ENCODE measurements at places on chromosomes 7 and 10.

DNA sequence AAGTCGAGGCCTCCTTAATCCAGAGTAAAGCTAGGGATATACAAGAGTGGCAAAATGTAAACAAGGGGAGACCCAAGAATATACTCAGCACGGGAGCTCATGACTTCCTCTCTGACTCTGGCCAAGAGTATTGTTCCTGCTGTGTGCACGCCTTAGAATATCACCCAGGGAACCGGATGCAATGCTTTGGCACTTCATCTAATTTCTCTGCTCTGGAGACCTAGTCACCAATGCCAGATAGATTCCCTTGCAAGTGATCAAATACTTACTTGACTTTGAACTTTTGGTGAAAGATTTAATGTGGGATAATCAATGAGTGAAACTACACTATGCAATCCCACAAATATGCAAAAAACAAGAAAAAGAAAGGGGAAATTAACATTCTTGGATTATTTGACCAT, 695.5 kb downstream of the INHBA start:
- DNase-seq = no peak

DNA sequence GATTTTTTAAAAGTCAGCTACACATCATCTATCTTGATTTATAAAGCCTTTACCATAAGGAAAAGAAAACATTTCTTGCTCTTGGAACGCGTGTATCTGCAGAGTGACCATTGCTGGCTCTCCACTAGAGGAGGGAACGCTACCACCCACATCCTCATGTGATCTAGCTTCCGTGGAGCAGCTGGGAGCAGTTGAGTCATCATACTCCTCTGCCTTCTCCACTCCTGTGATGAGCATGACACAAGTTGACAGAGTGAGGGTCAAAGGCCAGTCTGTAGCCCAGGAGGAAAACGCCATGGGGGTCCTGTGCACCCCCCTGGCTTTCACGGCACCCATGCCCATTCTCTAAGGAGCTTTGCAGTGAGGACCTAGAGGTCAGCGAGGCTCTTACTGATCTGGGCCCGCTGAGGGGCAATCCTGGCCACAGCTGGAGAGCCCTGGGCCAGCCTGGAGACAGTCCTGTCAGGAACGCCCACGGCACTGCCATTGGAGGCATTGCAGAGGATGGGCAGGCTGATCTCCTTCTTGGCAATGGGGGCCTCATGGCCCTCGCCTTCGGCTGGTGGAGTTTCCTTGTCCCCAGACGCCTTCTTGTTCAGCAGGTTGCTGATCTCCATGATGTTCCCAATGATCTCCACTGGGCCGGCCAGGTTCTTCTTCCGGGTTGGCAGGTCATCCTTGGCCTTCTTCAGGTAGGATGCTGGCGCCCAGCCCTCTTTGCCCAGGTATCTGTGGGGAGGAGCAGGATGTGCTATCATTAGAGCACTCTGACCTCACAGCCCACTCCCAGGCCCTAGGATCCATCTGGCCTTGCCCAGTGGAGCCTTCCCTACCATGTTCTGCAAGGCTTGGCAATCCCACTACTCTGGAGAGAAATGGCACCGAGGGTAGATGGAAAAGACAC, 119.2 kb downstream of the NEURL1 start:
- DNase-seq = no peak

DNA sequence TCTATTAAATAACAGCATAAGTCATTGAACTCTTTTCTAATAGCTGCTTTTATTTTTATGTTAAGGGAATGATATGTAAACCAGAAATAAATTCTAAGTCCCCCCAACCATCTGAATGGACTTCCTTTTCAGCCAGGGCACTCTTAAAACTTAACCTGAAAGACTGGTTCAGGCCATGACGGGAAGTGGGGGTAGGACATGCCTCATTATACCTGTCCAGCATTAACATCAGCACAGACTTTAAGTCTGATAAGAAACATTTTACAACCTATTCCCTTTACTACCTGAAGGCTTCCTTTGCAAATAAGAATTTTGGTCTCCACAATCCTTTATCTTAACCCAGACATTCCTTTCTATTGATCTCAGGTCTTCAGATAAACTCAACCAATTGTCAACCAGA, 56.0 kb upstream of the CYP2C18 start:
- no peak for DNase-seq

DNA sequence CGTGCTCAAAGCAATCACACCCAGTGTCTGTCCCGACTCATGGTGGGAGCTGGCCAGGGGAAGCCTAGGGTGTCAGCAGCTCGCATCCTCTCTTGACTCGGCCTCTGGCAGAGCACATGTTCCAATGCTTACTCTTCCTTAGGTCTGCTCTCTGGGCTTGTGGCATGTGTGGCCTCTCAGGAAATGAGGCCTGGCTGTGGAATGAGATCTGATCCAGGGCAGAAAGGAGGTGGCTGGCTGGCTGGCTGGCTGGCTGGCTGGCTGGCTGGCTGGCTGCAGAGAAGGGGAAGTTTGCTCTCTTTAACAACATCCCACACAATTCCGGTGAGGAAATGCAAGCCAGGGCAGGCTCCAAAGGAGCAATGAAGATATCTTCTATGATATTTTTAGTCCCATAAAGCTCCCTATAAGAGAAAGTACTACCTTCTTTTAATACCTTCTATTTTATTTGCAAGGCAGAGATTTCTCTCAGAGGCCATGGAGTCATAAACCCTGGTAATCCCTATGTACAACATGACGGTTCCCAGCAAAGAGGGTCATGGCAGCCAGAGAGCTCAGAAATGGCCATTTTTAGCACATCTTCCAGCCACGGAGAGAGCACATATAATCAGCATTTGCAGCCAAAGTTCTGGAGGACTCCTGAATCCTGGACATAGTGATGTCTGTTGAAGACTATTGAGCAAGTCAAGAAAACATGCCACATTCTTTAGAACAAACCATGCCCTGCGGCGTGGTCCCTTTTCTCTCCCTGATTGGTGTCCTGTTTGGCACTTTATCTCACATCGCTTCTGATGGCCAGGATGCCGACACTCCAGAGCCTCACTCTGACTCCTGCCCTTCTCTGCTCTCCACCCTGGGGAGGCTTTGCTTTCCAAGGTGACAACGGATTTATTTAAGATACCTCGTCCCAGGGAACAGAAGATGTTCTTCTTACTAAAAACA, 153.7 kb downstream of the FANK1 start:
- no peak for DNase-seq

GRCh38 chr7:121330053-121330833, 1.4 kb downstream of the WNT16 start:
- no peak for DNase-seq

GRCh38 chr10:44132361-44133289, 252.3 kb downstream of the CXCL12 start:
- peak; percentile 66 for DNase-seq

- no peak for DNase-seq
These were observed 90.6 kb downstream of the ARHGAP12 start for GRCh38 chr10:31838065-31838464.

DNA sequence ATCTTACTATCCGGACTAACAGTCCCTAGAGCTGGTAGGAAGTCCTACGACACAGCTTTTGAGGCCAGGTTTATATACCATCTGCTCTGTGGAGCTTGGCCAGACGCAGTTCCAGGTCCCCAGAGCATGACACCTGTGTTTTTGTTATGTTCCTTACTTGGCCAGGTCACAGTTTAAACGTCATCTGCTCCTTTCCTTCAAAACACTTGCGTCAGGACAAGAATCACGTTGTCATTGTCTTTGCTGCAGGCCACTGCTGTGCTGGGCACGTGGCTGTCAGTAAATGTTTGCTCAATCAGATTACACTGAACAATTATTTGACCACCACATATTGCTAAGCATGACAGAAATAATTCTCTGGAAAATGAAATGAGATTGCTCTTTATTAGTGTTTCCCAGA, 23.9 kb downstream of the SLC18A2 start:
- DNase-seq = no peak

GRCh38 chr10:42878134-42878820, 95.7 kb downstream of the BMS1 start:
- no peak for DNase-seq

DNA sequence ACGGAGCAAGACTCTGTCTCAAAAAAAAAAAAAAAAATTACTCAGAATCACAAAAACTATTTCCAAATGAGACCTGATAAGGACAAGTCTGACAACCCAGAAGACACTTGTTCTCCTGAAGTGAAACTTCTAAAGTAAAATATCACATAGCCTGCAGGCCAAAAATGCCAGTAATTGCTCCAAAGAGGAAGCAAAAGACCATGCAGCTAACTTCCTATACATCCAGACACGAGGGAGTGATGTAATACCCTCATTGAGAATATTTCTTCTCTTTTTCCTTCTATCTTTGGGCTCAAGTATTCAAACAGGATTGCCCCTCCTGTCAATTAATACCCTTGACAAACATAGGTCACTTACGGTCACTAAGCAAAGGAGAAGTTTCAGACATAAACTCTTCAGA, 31.2 kb downstream of the ARMH3 start:
- no peak for DNase-seq

DNA sequence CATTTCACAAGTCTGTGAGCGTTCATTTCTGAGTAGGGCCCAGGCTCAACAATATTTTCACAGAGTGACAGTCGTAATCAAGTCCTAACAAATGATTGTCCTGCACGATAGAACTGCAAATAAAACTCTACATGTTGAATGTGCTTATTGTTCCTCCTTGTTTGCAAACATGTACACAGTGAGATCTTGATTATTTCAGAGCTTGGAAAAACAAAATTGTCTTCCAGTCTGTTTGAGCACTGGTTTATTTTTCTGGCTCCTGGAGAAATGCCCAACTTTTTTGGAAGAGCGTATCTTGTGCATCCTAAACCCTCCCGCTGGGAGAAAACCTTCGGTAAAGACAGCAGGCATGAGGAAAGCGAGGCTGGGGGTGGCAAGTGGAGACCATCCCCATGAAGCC, 91.1 kb downstream of the TEX36 start:
- DNase-seq = no peak

GRCh38 chr7:127187740-127188139, 65.0 kb downstream of the GRM8 start:
- no peak for DNase-seq

DNA sequence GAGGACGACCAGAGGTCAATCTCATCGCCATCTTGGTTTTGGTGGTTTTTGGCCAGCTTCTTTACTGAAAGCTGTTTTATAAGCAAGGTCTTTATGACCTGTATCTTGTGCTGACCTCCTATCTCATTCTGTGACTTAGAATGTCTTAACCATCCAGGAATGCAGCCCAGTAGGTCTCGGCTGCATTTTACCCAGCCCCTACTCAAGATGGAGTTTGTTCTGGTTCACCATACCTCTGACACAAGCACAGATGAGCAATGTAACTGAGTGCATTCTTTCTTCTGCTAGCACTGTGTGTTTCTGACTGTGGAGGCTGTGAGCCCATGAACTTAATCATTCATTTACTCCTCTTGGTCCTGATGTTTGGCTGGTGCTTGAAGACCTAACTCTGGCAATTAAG, 794.5 kb upstream of the CELF2 start:
- no peak for DNase-seq

- no peak for DNase-seq
These were observed 20.8 kb upstream of the FXYD4 start for GRCh38 chr10:43350686-43351085.

DNA sequence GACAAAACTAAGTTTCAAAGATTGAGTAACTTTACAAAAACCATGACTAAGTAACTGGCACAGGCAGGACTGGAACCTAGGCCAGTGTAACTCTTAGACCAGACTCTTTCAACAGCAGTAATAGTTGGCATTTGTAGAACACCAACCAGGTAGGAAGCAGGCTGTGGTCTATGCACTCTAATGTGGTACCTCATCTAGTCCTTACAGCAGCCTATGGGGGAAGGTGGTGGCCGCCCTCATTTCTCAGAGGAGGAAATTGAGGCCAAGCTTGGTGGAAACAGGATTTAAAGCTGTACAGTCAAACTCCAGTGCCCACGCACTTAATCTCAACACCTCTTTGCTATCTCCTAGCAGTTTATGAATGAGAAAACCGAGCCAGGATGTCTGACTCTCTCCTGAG, 165.4 kb upstream of the LRGUK start:
- DNase-seq = no peak

DNA sequence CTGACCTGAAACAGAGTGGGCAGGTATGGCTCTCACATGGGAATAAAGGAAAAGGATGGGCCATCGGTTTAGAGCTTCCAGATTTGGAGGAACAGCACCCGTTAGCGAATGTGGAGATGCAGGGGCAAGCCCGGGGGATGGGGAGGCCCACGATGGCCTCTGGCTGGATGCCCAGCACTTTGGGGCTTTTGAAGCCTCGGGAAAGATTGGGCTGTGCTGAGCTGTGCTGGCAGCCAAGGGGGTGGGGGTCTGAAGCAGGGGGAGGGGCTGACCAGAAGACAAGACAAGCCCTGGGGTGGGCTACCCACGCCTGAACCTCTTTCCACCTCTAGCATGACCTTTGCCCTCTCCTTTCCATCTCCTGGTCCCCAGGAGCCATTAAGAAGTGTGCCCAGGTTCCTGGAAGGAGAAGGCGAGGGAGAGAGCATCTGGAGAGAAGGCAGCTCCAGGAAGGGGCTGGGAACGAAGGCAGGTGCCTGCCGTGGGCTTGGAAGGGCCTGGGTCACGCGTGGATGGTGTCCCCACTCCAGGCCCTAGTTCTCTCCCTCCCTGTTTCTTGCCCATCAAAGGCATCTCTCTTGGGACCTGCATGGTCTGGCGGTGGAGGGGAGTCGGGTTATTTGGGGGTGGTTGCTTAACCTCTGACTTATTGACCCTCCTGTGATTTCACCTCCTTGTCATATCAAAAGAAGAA, 39.7 kb downstream of the JAKMIP3 start:
- DNase-seq = no peak

DNA sequence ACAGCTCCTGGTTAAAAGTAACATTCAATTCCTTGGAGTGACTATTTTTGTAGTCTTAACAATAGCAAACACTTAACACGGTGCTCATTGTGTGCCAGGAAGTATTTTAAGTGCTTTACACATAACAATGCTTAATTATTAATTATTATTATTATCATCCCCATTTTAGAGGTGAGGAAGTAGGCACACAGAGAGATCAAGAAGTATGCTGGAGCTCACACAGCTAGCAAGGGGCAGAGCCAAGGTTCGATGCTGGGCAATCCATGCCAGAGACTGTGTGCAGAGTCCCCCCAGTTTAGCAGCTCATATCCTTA, 48.2 kb upstream of the SMNDC1 start:
- no peak for DNase-seq

DNA sequence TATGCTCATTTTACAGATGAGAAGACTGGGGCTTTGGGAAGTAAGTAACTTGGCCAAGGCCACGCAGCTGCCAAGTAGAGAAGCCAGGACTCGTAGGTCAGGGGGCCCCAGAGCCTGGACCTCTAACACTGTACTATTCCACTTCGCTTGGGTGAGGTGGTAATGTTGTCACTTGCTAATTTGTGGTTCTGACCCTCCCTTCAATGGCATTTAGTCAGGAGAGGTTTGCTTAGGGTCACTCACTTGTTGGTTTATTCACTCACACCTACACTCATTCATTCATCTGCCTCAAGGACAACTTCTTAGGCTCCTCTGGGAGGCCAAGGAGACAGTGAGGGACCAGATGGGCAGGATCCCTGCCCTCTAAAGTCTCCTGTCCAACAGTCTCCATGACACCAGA, 21.3 kb downstream of the BTBD16 start:
- DNase-seq = no peak

GRCh38 chr7:2635810-2636701, 4.3 kb downstream of the TTYH3 start:
- no peak for DNase-seq
